ENCODE measurements at places on chromosomes 13 and 19.

GRCh38 chr19:19059018-19059836 is 4.6 kb upstream of the SLC25A42 start:
- no peak for DNase-seq

DNA sequence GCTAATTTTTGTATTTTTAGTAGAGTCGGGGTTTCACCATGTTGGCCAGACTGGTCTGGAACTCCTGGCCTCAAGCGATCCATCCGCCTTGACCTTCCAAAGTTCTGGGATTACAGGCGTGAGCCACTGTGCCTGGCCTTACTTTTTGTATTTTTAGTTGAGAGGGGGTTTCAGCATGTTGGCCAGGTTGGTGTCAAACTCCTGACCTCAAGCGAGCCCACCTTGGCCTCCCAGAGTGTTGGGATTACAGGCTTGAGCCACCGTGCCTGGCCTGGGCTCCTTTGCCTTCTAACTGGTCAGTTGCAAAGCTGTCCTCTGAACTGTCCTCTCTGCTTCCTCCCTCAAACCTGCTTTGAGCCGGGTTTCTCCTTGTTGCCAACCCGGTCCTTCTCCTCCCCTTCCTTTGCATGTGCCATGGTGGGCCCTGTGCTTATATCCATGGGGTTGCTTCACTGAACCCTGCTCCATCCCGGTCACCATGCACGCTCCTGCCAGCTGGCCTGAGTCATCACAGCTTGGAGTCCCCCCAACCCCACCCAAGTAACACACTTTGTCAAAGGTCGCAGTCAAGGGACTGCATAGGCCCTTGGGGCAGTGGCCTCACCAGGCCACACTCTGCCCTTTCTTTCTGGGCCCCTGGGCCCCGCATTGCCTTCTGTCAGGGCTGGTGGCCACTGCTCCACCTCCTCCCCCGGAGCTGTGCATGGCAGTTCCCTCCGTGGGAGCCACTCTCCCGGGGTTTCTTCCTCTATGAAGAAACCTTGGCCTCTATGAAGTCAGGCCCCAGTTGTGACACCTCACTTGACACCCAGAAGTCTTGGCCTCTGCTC is 21.2 kb downstream of the WTIP start:
- DNase-seq: no peak

- DNase-seq: no peak
Measured at GRCh38 chr19:14809272-14810057, 25.5 kb downstream of the OR7A5 start.

DNA sequence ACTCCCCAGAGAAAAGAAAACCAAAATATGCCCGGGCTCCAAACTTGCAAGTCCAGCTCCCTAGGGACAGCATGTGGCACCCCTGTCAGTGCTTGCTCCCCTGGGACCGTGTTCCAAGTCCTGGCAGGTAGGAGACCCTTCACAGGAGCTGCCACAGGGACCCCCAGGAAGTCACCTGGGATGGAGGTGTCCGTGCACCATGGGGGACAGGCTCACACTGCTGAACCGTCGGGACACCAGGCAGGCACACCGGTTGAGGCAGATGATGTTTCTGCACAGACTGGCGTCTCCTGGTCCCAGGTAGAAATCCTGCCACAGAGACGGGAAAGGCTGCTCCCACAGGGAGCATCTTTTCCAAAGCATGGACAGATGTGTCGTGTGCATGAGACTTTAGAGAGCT is 11.7 kb upstream of the PROZ start:
- DNase-seq: no peak

GRCh38 chr19:18910010-18910409 is 9.2 kb downstream of the COPE start:
- DNase-seq: no peak

DNA sequence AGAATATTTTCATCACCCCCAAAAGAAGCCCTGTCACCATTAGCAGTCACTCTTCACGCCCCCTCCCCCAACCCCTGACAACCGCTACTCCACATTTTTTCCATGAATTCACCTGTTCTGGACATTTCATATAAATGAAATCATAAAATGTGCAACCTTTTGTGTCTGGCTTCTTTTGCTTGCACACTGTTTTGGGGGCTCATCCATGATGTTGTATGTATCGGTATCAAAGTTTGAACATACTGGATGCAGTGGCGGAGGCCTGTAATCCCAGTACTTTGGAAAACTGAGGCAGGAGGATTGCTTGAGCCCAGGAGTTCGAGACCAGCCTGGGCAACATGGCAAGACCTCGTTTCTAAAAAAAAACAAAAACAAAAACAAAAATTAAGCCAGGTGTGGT is 7.2 kb downstream of the GADD45B start:
- DNase-seq: no peak

DNA sequence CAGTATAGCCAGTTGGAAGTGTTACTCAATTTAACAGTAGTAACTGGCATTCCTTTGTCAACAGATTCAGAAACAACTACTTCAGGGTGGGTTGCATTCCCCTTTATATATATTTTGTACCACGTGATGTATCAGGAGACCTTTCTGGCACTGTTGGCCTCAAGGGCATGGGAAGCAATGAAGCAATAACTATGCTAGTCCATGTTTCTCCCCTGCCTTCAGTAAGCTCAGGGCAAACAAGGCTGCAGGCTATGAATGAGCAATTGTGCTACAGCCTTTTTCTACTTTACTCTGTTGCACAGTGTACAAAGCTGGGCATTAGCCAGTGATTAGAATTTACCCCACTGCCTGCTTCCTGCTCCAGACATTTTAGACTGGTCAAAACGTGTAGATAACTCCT is 348.8 kb downstream of the GPC5 start:
- DNase-seq: no peak

- DNase-seq: no peak
Measured at GRCh38 chr19:51440846-51441409, 17.3 kb downstream of the SIGLEC8 start.

- no peak for DNase-seq
Measured at GRCh38 chr19:1944088-1944915, 3.3 kb downstream of the CSNK1G2 start.

DNA sequence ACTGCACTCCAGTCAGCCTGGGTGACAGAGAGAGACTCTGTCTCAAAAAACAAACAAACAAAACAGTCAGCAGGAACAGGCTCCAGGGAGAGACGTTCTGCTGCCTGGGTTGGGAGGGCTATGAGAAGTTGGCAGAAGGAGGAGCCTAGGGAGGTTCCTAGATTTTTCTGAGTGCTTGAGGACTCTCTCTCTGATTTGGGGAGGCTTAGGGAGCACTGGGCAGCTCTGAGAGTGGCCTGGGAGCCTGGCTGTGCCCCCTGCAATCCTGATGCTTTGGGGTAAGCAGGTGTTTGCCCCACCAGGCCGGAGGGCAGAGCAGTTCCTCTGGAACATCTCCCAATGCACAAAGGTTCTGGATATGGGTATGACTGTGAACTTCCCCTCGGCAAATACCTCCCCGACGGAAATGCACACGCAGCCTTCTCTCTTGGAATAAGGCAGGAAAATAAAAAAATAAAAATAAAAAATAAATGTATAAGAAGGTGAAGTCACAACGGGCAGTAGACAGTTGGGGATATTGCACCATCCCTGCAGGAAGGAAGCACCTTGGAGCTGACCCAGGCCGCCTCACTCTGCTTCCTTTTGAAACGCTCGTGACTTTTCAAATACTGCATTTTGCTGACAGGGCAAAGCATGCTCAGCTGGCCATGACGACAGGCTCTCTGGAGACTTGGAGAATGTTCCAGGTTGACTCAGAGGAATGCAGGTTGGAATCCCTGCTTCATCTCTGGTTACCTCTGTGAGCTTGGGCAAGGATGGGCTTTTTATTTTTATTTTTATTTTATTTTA is 26.5 kb upstream of the HOMER3 start:
- no peak for DNase-seq

- DNase-seq: no peak
Measured at GRCh38 chr13:42981853-42982252, 10.2 kb downstream of the EPSTI1 start.

- DNase-seq: no peak
Measured at GRCh38 chr19:13526552-13526951, 20.3 kb upstream of the CACNA1A start.

DNA sequence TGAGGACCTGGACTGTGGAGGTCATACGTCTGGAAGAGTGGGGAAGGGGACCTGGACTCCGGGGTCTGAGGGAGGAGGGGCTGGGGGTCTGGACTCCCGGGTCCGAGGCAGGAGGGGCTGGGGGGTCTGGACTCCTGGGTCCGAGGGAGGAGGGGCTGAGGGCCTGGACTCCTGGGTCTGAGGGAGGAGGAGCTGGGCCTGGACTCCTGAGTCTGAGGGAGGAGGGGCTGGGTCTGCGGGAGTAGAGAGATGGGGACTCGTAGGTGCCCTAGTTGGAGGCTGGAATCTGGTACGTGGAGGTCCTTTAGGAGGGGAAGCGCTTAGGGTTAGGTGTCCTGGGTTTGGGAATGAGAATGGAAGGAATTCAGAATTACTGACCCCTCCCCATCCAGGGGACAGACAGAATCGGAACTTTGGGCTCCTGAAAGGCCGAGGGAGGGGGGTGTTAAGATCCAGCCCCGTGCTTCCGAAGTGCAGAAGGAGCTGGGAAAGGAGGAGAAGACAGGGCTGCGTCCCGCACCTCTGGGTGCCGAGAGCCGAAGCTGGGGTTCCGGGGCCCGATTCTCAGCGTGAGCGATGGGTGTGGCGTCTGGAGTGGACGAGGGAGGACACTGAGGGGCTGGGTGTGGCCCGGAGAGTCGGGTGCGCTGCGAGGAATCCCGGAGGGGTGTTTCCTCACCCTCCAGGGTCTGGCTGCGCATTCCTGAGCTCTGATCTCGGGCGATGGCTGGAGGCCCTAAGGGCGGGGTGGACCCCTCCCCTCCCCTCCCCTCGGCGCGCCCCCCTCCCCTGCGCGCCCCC is 608 bp downstream of the MYADM start:
- DNase-seq: no peak

DNA sequence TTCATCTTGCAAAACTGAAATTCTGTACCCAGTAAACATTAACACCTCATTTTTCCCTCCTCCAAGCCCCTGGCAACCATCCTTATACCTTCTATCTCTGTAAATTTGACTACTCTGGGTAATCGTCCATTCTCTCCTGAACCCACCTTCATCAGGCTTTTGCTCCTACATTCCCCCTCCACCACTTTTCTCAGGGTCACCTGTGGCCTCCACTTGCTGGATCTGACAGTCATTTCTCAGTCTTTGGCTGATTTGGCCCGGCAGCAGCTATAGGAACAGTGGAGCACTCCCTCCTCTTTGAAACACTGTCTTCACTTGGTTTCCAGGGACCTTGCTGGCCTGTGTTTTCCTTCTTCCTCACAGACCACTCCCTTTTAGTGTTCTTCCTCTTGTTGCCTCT is 83.5 kb downstream of the LRCH1 start:
- DNase-seq: no peak

- DNase-seq: no peak
Measured at GRCh38 chr19:58476498-58477015, 405 bp downstream of the ZNF446 start.

GRCh38 chr13:41543664-41544300 is 86.4 kb downstream of the RGCC start:
- no peak for DNase-seq

DNA sequence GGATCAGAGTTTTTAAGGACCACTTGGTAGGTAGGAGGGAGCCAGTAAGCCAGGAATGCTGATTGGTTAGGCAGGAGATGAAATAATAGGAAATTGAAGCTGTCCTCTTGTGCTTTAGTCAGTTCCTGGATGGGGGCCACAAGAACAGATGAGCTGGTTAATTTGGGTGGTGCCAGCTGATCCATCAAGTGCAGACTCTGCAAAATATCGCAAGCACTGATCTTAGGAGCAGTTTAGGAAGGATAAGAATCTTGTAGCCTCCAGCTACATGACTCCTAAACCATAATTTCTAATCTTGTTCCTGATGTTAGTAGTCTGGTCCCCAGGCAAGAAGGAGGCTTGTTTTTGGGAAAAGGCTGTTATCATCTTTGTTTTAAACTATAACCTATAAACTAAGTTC is 117.9 kb upstream of the GPR12 start:
- DNase-seq: no peak

- no peak for DNase-seq
Measured at GRCh38 chr13:20121159-20121525, 39.7 kb downstream of the GJA3 start.
